ENCODE measurements at places on chromosomes 5 and 9.

DNA sequence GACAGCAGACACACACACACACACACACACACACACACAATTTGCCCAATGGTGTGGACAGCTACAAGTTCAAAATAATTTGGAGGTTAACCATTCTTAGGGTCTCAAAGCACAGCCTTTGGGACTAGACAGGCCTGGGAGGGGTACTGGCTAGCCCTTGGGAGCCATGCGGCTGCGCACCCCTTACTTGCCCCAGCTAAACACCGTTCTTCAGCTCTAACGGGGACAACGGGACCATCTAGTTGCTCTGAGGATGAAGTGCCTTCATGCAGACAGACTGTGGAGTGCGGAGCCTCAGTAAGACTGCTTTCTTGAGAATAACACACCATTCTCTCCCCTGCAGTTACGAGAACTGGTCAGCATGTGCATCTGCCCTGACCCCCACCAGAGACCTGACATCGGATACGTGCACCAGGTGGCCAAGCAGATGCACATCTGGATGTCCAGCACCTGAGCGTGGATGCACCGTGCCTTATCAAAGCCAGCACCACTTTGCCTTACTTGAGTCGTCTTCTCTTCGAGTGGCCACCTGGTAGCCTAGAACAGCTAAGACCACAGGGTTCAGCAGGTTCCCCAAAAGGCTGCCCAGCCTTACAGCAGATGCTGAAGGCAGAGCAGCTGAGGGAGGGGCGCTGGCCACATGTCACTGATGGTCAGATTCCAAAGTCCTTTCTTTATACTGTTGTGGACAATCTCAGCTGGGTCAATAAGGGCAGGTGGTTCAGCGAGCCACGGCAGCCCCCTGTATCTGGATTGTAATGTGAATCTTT lies 64.6 kb downstream of the PSMB7 start:
- DNase-seq = peak; percentile 10

DNA sequence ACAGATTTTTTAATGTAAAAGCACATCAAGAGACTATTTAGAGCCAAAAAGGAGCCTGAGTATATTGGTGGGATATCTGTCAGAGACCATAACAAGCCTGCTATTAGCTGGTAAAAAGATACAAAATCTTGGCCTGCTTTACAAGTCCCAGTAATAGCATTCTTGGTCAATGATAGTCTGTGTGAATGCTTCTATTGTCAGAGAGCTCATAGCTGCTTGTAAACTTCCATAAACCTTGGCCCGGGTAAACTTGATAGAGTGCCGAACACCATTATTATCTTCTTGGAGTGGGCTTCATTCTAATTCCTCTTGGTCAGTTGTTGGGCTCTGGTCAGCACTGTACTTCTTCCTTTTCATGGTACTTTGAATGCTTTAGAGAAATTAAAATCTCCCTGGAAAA lies 64.0 kb downstream of the UBAP1 start:
- no peak for DNase-seq

DNA sequence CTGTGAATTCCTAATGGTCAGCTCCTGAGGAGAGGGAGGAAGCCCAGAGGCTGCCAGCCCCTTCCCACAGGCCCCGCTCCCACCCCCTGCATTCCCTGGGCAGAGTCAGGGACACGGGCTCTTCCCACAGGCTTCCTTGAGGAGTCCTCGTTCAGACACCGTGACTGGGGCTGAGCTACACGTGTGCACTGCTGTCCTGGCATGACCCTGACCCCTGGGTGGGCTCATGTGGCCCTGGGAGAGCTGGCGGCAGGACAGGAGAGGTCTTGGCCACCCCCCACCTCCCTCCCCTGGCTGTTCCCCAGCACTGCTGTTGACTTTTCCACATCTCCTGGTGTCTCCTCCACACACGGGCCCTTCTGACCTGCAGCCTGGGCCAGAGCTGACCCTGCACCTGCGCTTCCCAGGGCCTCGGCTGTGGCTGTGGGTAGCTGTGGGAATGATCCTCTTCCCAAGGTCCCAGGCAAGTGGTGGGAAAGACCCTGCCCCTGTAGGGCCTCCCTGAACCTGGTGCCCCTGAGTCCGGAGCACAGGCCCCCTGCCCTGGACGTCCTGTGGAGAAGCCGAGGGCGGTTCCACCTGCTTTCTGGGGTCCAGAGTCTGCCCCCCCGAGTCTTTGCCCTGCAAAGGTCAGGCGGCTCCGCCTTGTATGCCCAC lies 56.5 kb upstream of the NKD2 start:
- DNase-seq = no peak

DNA sequence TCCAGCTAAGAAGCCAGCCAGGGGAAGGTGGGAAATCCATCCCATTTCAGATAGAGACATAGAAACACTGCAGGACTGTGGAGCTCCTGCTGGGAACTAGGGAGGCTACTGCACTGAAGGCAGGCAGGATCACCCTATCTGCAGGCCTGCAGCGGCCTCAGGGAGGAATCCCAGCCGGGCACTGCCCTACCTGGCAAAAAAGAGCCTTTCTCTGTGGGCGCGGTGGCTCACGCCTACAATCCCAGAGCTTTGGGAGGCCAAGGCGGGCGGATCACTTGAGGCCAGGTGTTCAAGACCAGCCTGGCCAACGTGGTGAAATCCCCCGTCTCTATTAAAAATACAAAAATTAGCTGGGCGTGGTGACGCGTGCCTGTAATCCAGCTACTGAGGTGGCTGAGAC lies 71.4 kb upstream of the PHYKPL start:
- DNase-seq = peak; percentile 10

DNA sequence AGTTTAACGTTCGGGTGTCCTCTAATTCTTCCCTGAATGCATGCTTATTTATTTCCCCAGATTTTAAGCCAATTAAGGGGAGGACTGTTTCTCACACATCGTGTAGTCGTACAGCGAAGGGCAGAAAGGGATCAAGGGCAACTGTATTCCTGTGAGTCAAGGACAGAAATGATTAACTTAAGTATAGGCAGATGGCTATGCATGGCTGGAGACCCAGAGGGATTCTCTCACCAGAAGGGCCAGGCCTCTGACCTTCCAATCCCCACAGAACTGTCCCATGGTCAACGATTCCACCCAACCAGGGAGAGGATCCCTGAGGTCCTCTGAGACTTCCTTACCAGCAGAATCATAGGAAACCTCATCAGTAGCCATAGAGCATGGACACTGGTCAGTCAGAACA lies 161.8 kb upstream of the MAP1B start:
- DNase-seq = no peak

GRCh38 chr9:104094534-104095015 lies 466 bp downstream of the SMC2 start:
- DNase-seq = no peak

- no peak for DNase-seq
Measured at GRCh38 chr9:31471010-31471409, 913.4 kb upstream of the ACO1 start.

DNA sequence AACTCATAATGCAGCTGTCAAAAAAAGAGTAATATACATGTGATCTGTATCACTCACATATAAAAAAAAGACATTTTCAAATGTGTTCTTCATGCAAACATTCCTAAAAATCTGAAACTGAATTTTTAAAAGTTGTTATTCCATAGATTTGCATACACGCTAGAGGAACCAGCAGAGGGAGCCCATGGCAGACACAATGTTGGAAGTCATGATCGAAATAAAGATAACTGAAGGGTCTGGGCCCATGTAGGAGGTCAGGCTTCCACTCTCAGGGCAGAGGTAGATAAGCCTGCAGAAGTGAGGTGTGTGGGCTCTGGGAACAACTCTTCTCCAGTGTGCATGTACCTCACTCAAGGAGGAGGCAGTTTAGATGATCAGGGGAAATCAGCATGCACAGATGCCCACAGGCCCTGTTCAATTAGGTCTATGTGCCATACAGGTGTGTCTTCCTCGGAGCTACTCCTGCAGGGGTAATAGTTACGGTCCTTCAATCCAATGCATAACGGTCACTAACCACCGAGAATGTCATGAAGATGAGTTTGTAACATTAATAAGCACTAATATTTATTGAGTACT lies 208.6 kb downstream of the EPB41L4A start:
- DNase-seq = peak; percentile 39

- DNase-seq = no peak
Measured at GRCh38 chr5:45060724-45061123, 252.0 kb downstream of the MRPS30 start.

GRCh38 chr5:156942064-156942463 lies 21.0 kb downstream of the TIMD4 start:
- no peak for DNase-seq

- DNase-seq = no peak
Measured at GRCh38 chr5:72494623-72495124, 12.5 kb downstream of the ZNF366 start.

- DNase-seq = no peak
Measured at GRCh38 chr9:92944921-92945320, 2.4 kb upstream of the FGD3 start.

DNA sequence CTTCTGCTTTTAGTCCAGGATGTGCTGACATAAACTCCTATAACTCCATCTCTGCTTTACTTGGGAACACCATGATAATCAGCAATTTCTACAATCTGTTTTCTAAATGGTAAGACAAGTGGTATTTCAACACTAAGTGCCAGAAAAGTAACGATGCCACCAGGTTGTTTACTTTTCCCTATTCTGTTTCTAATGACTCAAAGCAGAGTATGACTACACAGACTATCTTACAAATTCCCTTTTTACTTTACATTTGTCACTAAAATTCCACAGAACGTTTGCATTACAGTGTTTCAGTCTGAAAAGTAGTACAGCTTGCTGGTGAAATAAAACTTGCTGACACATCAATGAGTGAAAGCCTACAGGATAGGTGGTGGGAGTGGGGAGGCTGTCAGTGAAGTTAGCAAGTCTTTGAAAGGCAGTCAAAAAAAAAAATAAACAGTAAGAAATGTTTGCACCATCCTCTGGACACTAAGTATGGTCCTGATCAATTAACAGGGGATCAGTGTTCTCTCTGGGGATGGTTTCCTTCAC lies 186.5 kb downstream of the LURAP1L start:
- DNase-seq = no peak

GRCh38 chr9:78354324-78354973 lies 57.5 kb downstream of the PSAT1 start:
- no peak for DNase-seq

GRCh38 chr5:169921949-169922348 lies 58.3 kb downstream of the INSYN2B start:
- no peak for DNase-seq

GRCh38 chr5:139747583-139748504 lies 47.8 kb upstream of the PSD2 start:
- DNase-seq = peak; percentile 81

DNA sequence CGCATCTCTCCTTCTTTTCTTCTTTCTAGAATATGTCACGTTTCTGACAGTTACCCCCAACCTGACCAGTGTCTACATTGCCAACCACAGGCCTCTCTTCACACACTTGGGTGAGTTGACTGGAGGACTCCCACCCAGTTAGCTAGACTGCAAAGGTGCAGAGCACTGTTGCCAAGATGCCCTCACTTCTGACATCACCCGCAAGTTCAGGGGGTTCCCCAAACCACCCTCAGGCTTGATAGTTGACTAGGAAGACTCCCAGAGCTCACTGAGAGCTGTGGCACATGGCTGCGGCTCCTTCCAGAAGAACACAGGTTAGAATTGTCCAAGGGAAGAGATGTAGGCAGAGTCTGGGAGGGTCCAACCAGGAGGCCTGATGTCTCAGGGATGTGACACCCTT lies 17.2 kb downstream of the ADAMTS13 start:
- DNase-seq = no peak

GRCh38 chr9:11646831-11647230 lies 1034.0 kb upstream of the PTPRD start:
- DNase-seq = no peak

- no peak for DNase-seq
Measured at GRCh38 chr5:71684309-71684708, 34.8 kb upstream of the CARTPT start.

- DNase-seq = no peak
Measured at GRCh38 chr5:123098767-123099513, 9.9 kb downstream of the PRDM6 start.

- DNase-seq = no peak
Measured at GRCh38 chr5:77776554-77777206, 541 bp upstream of the TBCA start.

GRCh38 chr5:158154226-158155005 lies 295.5 kb upstream of the CLINT1 start:
- peak; percentile 53 for DNase-seq

- DNase-seq = no peak
Measured at GRCh38 chr5:116876240-116876840, 301.7 kb upstream of the SEMA6A start.

GRCh38 chr5:74310997-74311930 lies 329.3 kb downstream of the ENC1 start:
- DNase-seq = no peak

DNA sequence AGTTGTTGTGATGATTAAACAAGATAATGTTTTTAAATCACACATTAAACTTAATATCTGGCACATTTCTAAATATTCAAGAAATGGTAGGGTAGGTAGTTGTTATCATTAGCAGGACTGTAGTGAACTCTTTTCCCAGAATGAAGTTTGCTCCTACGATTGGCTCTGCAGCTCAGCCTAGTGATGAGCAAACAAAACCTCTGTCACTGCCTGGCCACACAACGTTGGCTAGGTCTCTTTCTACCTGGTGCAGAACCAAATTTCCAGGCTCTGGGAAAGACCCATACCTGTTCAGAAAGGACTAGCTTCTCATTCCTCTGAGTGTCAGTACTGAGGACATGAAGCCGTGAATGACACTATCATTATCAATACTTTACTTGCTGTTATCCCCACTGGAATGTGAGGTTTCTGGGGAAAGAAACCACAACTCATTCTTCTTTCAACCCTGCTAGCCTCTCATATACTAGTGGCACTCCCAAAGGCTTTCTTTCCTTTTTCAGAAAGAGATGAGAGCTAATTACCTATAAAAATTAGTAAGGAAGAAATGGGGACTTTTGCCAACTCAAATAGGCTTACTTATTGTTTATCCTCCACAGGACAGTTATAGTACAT lies 219.3 kb upstream of the TRIM32 start:
- no peak for DNase-seq

DNA sequence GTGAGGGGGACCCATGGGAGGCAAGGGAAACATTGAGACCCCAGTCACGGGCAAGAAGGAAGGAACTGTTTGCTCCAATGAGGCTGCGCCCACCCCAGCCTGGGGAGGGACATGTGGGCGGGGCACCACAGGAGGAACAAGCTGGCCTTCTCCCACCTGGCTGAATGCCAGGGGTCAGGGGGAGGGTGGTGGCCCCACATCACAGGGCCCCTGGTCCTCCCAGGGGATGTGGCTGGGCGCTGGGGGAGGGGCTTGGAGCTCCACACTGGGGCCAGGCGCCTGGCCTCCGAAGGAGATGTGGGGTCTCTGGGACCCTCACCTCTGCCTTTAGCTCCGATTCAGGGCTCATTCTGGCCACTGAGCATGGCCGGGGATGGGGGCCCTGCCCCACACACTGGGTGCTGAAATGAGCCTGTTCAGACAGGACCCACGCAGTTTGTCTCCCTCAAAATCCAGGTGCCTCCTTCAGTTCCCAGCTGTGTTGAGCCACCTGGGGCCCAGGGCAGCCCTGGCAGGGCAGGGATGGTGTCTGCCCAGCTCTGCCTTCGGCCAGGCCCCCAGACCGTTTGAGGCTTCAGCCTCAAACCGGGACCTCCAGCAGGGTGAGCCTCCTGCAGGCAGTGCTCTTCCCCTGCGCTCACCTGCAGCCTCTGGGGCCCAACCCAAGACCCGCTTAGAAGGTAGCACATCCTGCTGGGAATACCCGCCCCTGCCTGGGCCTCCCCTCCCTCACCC lies 33.2 kb upstream of the NOTCH1 start:
- DNase-seq = no peak

Measured in left hindlimb (tissue), 1 donor.